RPMI7951 (cell line): ENCODE measurements at places on chromosomes 7 and 10. TPM values are rescaled to one million over a fixed set of nuclear protein-coding genes. Genes with fewer than 3 reads are reported as not detected.

GRCh38 chr10:120555842-120556532 is 99.0 kb downstream of the PLPP4 start:
- no peak for DNase-seq

GRCh38 chr10:11874568-11875493 is 51.7 kb downstream of the PROSER2 start:
- DNase-seq = peak; percentile 54

DNA sequence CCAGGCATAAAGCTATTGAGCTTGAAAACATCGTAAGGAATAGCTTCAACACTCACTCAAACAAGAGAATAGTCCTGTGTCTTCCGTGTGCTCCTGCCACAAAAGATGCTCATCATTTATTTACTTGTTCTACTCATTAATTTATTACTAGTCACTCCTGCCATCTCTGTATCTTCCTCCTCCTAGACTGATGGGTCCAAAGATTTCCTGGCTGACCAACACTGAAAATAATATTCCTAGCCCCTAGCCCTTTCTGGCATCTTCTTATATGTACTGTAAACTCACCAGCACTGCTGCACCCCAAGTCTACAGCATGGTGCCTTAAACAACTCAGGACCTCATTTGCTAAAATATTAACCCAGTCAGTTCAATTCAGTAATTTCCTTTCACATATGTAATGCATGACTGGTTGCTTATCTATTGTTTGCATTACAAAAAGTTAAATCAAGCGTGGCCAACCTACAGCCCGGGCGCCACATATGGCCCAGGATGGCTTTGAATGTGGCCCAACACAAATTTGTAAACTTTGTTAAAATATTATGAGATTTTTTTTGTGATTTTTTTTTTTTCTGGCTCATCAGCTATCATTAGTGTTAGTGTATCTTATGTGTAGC is 86.7 kb upstream of the GSDME start:
- DNase-seq = no peak

DNA sequence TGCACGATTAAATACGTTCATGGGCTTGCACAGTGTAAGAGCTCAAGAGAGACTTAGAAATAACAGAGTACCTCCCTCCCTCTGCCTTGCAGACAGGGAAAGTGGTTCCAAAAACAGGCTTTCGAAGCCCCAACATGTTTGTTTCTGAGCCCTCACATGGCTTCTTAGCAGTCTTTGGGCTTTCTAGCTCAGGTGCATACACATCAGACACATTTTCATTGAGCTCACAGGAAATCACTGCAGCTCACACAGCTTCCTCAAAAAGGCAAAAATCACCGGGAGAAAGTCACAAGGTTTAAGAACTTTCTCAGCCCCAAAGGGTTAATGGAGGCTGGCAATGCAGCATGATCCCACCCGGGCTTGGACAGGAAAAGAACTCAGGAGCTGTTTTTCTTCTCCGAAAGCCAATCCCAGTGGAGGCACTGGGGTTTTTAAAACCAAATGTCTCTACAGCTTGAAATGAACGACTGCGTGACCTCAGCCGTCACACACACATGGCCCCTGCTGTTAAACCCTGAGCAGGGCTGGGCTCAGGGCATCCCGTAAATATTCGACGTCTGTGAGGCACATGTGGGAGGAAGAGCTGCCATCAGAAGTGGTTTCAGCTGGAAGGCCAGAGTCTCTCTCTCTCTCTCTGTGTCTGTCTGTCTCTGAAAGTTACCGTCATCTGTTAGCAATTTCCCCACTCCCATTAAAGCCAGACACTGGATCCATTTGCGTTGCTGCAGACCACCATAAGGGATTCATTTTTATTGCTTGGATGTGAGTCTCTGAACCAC is 69.7 kb downstream of the CALML3 start:
- peak; percentile 98 for DNase-seq

GRCh38 chr7:83672157-83672556 is 23.2 kb upstream of the SEMA3E start:
- DNase-seq = peak; percentile 16

GRCh38 chr7:135801045-135801693 is 52.6 kb upstream of the FAM180A start:
- DNase-seq = peak; percentile 62

- DNase-seq = no peak
These were observed 1.3 kb downstream of the PFKFB3 start for GRCh38 chr10:6204063-6204340.

DNA sequence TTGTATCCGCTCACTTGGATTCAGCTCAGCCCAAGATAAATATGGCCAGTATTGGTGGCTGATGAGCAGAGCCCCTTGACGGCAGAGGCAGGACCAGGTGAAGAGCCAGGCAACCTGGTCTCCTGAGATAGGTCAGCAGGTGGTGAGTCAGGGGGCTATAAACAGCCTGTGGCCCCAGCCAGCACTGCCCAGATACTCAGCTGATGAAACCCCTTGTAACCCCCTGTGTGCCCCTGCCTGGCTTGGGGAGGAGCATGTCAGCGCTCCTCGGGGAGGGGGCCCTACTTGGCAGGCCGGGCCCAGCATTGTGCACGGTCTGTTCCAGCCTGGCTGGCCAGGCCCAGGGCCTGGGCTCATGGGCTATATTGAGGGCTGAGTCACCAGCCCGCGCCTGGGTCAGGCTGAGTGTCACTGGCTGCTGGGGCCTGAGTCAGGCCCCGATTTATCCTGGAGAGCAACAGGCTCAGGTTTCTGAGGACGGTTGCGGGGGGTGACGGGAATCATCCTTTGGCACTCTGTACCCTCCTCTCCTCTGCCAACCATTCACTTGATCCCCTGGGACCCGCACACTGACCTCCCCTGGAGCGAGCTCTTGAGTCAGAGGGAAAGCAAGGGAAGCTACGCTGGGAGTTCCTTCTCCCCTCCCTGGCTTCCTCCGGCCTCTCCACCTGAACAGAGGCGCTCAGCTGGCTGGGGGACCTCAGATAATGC is 2.8 kb upstream of the FLNC start:
- DNase-seq = peak; percentile 87

VGF gene
- 0.12 and 0.59 TPM in 2 replicates for total RNA-seq

- DNase-seq = no peak
These were observed 103.0 kb downstream of the COBL start for GRCh38 chr7:51213618-51214017.

- DNase-seq = peak; percentile 94
These were observed 6.9 kb upstream of the HYCC1 start for GRCh38 chr7:23020742-23021401.

CDHR1 gene
- not detected in 2 replicates for total RNA-seq

CDCA7L gene
- 65.6 and 66.2 TPM in 2 replicates for total RNA-seq

MRLN gene
- total RNA-seq = not detected in 2 replicates

GRCh38 chr7:89123871-89124270 is 328.3 kb upstream of the TEX47 start:
- no peak for DNase-seq

- no peak for DNase-seq
These were observed 13.9 kb downstream of the CREB3L2 start for GRCh38 chr7:137987968-137988367.

DNA sequence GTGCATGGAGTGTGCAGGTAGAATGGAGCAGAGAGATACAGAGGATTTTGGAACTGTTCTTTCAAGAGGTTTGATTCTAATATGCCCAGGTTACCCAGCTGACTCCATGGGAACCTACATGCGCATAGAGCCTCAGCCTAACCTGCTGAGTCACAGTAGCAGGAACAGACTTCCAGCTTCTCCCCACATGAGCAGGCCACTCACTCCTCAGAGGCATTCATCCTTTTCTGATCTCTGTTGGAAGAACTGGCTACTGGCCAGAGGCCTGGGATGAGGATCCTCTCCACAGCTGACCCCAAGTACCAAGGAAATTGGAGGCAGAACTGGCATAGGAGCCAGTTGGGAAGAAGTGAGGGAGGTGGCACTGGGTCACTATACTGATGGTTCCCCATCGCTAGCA is 17.9 kb upstream of the CCSER2 start:
- DNase-seq = peak; percentile 38

DNA sequence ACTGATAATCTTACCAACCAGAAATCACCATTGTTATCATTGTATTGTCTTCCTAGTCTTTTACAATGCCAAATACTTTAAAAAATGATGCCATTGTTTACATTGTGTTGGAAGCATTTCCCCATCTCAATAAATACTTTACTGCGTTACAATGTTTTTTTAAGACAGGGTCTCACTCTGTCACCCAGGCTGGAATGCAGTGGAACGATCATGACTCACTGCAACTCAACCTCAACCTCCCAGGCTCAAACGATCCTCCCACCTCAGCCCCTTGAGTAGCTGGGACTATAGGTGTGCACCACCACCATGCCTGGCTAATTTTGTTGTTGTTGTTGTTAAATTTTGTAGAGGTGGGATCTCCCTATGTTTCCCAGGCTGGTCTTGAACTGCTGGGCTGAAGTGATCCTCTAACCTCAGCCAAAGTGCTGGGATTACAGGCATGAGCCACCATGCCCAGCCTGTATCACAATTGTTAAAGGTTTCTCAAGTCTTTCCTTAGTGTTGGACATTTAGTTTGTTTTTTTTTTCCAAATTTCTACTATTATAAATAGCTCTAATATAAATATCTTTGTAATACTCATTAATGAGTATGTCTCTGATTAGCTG is 13.5 kb downstream of the LRMDA start:
- DNase-seq = no peak

ASAH2 gene
- total RNA-seq = 0.39 and 0.84 TPM in 2 replicates

CHST15 gene
- 26.2 and 36.4 TPM in 2 replicates for total RNA-seq

DNA sequence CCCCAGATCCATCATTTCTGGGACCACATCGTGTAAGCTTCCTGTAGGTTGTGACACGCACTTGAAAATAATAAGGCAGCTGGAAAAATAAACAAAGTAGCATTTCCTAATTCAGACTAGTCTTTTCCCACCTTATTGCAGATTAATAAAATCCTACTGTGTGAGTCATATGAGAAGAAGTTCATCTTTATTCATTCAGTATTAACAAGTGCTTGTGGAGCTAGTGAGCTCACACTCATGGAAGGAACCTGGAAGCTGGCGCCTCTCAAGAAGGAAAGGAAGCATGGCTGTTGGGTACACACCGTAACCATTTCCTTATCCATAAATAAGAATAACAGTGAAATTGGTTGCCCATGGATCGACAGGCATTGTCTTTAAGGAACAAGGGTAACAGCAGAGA is 152.6 kb upstream of the PFKP start:
- no peak for DNase-seq

VAX1 gene
- total RNA-seq = not detected in 2 replicates

DNA sequence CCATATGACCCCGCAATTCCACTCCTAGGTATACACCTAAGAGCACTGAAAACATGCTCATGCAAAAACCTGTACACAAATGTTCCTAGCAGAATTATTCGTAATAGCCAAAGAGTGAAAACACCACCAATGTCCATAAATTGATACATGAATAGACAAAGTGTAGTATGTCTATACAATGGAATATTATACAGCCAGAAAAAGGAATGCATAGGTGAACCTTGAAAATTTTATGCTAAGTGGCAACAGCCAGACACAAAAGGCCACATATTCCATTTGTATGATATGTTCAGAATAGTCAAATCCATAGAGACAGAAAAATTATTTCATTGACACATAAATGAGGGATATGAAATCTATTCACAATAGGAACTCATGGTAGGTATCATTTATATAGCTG is 81.0 kb upstream of the NOBOX start:
- DNase-seq = no peak

COL28A1 gene
- under 0.01 TPM in 1 of 2 replicates, not detected in the other for total RNA-seq

- DNase-seq = no peak
These were observed 108.1 kb downstream of the ANLN start for GRCh38 chr7:36497775-36498174.

DNA sequence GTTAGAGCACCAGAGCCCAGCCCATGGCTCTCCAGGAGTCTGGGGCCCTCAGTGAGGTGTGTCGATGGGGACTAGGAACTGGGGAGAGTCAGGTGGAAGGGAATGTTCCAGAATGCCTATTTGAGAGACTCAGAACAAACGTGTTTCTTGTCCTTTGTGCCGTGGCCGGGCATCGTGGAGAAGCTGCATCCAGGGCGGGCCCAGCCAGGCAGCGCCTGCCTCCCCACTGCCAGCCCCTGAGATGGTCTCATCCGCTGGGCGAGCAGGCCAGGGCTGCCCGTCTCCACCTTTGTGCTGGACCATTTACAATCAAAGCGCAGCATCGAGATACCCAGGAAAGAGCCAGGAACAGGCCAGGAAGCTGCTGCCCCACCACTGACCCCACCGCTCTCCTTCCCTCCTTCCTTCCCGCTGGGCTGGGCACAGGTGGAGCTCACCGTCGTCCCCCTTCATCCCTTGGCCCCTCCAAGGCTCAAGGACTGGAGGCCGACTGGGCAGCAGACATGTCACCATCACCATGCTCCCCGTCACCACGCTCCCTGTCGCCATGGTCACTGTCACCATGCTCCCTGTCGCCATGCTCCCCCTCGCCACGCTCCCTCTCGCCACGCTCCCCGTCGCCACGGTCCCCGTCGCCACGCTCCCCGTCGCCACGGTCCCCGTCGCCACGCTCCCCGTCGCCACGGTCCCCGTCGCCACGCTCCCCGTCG is 71.1 kb upstream of the ADGRA1 start:
- no peak for DNase-seq

FAM13C gene
- total RNA-seq = 3.4 and 4.1 TPM in 2 replicates

DNA sequence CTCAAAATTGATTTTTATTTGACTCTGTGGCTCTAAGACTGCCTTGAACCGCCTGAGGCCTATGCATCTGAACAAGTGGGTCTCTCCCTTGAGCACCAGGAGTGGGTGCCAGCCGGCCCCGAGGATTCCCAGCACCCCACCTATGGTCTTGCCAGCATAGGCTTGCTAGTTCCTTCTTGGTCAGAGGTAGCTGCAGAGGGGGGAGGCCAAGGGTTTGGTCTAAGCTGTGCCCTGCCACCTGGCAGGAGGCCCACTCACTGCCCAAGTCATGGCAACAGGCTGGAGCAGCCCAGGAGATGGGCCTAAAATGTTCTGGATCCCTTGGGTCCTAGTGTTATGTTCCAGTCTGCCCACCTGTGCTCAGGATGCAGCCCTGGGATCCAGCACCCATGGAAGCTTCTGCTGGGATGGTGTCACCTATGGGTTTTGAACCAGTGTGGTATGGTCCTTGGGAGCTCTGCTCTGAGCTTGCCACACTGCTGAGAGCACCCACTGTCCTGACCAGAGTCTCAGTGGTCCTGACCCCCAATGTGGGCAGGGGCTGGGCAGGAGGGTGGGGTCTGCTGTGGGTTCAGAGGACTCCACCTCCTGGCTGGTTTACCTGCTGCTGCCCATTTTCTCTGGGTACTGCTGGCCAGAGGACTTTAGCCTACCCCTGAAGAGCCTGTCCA is 12.6 kb downstream of the YKT6 start:
- no peak for DNase-seq

DNA sequence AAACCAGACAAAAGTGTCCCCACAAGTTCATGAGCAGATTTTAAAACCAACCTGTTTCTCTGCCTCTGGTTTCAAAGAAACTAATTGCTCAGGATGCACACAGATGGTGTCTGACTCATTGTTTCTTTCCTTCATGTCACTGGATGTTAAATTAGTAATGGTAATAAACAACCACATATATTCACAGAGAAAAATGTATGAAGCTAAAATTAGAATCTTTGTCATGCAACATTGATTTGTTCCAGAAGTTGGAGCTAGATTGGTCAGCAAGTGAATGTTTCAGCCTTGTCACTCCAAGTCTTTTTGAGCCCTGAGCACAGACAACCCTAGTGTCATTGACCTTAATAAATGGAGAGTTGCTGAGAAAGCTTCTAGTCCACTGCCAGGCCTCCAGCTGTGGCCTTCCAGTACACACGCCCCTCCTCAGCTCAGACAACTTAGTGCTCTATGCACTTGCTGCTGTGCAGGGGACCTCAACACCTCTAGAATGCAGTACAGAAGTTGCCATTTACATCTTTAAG is 175.9 kb downstream of the CCDC71L start:
- peak; percentile 93 for DNase-seq

GRCh38 chr7:3861386-3861785 is 560.3 kb downstream of the SDK1 start:
- DNase-seq = no peak

GRCh38 chr7:157411580-157411979 is 74.8 kb downstream of the DNAJB6 start:
- DNase-seq = no peak

SPAG6 gene
- total RNA-seq = not detected in 2 replicates

SNCG gene
- total RNA-seq = 0.59 and 1.6 TPM in 2 replicates
